ENCODE measurements at places on chromosomes 1 and 21. TPM values are rescaled to one million over a fixed set of nuclear protein-coding genes. Genes with fewer than 3 reads are reported as not detected.

ANGPTL1 gene
- 15.1 TPM for total RNA-seq

AMY1C gene
- total RNA-seq: not detected

MCOLN2 gene
- total RNA-seq: 0.13 TPM

CLCA4 gene
- 0.13 TPM for total RNA-seq

CR1L gene
- total RNA-seq: not detected

KIAA0040 gene
- 9.7 TPM for total RNA-seq

RIPPLY3 gene
- not detected for total RNA-seq

FDPS gene
- 83.1 TPM for total RNA-seq

TPR gene
- total RNA-seq: 82.6 TPM

GSTM1 gene
- total RNA-seq: 44.1 TPM

MSH4 gene
- total RNA-seq: 0.81 TPM

CR1 gene
- total RNA-seq: 4.1 TPM

NCF2 gene
- 4.5 TPM for total RNA-seq

GRCh38 chr1:36455386-36455785, 5.1 kb upstream of the OSCP1 start:
- DNase-seq: no peak

- no peak for DNase-seq
These were observed 631 bp downstream of the SHISA4 start for GRCh38 chr1:201889090-201889968.

DNA sequence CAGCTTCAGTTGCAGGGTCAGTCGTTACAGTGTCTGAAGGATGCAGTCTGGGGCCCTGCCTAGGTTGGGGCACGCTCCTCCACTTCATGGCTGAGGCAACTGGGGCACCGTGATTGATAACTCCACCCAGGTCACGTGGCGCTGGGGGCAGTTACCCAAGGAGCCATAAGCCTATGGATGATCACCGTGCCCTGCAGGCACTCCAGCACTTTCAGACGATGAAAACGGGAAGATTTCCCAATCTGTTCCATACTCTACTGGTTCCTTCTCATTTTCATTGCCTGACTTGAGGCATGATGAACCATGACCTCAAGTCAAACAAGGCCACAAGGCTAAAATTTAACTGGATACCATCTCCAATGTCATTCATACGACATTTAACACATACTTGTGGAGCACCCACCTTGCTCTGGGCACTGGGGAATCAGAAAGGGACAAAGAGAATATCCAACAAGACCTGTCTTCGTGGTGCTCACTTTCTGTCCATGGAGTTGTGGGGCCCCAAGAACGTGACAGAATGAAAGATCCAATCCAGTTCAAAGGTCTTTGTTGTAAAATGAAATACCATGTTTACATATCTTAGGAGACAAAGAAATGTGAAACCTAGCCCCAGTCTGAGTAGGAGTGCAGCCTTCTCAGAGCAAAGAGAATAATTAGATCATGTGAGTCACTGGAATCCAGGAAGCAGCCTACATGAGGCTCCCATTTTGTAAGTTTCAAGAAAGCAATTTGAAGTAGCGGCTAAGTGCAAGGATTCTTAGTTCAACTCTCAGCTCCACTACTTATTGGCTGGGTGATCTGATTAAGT, 39.4 kb upstream of the SPOCD1 start:
- no peak for DNase-seq

GRCh38 chr1:86429835-86430234, 5.9 kb downstream of the CLCA2 start:
- DNase-seq: no peak

GRCh38 chr1:65170511-65171142, 22.6 kb downstream of the AK4 start:
- no peak for DNase-seq

DNA sequence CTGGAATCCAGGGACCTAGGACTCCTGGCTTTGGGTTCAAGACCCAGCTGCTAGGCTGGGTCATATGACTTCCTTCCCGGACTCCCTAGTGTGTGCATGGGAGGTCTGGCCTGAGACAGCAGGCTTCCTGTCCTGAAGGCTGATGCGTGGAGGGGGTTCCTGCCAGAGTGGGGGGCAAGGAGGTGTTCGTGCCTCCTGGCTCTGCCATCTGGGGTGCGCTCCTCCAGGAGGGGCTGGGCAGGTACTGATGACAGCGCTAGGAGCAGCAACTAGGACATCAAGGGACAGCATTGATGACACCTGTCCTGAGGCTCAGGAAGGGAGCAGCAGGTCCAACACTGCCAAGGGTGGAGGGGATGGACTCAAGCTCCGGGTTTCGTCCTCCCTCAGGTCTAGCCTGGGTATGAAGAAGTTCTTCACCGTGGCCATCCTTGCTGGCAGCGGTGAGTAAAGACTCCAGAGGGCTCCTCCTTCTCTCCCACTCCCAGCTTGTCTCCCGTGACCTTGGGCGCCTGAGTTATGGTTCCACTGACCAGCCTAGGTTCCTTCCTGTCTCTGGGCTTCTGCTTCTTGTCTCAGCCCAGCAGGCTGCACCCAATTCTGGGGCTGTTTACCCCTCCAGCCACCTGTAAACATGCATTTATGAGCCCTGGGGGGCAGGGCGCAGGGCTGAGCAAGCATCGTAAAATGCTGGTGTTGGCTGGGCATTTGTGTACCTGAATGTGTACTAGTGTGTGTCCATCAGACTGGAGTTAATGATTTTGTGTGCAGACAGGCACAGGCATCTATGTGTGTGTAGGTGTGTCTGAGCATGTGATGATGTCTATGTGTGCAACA, 871 bp downstream of the PLA2G2F start:
- peak; percentile 5 for DNase-seq

- DNase-seq: no peak
These were observed 7.1 kb downstream of the IGSF9 start for GRCh38 chr1:159938211-159938852.

DNA sequence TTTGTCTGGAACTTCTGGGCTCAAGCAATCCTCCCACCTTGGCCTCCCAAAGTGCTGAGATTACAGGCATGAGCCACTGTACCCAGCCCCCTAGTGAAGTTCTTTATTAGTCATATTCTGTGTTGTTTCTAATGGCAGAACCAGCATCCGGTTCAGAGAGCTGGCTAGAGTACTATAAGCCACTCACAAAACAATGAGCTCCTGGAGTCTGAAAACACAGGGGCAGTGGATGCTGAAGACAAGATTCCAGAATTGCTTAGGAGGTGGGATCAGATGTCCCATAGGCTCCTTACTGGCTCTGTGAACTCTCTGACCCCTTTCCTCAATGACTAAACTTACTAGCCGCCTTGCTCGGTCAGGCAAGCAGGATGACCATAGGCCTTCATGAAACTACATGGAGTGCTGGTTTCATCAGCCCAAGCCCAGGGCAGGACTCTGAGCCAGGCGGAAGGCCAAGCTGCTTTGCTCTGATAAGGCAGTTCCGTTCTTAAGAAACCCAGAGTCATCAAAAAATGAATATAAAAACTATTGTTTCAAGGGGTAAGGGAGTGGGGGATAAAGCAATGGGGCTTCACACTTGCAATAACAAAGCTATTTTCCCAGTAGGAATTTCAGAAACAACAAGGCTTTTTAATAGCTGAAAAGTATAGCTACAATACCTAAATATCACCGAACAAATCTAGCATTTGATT, 8.1 kb downstream of the MTHFR start:
- DNase-seq: peak; percentile 83

- DNase-seq: no peak
These were observed 157.7 kb downstream of the MAST2 start for GRCh38 chr1:45960930-45961715.

DNA sequence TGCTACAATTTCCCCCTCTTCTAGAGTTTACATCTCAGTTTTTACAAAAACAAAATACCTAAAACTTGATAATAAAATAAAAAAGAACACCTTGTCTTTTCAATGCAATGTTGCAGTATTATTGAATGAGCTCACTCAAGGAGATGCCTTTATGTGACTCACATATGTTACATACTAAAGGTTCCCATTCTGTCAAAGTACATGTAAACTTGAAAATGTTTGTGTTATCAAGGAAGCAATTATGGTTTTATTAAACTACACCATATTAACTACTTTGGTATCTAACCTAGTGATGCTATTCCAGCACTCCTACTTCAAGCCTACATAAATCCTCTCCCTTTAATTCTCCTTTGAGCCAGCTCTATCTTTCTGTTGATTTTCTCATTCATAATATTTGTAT, 658.3 kb downstream of the PTPRC start:
- no peak for DNase-seq

GRCh38 chr1:67823615-67824014, 9.7 kb downstream of the GNG12 start:
- DNase-seq: no peak

- peak; percentile 81 for DNase-seq
These were observed 1.2 kb downstream of the ITPKB start for GRCh38 chr1:226737819-226738420.

- DNase-seq: peak; percentile 27
These were observed 22.2 kb downstream of the SLC26A9 start for GRCh38 chr1:205920861-205921569.

- no peak for DNase-seq
These were observed 804.1 kb downstream of the USP25 start for GRCh38 chr21:16533692-16534407.

- no peak for DNase-seq
These were observed 31.5 kb downstream of the C1orf198 start for GRCh38 chr1:230836793-230837192.

GRCh38 chr1:187654635-187655034, 825.9 kb downstream of the PLA2G4A start:
- DNase-seq: no peak

DNA sequence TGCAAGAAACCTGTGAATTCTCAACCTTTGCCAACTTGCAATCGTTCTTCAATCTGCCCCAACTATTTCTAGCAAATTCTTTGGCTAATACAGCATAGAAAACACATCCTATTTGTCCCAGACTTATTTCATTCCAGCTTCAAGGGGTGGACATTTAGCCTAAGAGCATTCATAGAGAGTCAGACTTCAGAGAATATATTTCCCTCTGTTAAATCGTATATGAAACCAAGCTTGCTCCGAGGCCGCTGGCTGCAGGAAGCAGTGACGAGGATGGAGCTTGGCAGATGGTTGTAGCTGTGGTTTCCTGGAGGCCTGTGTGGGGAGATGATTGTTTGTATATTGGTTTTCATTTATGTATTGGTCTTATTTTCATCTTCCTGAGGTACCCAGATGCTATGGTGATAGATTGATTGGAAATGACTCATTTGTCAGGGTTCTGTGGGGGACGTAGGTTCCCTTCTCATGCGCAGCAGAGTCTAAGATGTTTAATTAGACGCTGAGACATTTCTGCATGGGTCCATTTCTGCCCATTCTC, 26.1 kb downstream of the MAN1C1 start:
- DNase-seq: no peak

DNA sequence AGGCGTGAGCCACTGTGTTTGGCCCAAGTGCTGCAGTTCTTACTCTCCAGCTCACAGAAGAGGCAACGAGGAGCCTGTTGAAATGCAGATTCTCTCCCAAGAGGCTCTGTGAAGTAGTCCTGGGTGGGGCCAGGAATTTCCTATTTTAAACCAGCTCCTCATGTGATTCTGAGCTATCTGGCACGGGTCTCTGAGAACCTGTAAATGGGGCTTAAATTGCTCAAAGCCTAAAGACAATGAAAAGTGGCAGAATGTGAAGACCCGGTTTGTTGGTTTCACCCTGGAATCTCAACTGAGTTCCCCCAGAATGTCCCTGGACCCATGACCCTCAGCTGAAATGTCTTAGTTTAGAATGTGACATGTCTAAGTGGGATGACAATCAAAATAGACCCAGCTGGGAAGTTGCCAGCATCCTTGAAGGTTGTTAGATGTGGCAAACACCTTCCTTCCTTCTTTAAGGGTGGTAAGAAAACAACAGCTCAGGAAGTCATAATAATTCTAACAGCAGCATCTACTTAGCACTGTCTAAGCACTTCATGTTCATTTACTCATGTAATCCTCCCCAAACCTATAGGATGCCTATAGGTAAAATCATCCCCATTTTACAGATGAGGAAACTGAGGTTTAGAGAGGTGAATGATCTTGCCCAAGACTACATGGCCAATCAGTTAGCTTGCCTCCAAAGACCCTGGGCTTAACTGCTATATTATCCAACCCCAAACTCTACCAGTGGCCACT, 20.9 kb upstream of the ATP5PO start:
- no peak for DNase-seq

- DNase-seq: no peak
These were observed 1.6 kb downstream of the PHF13 start for GRCh38 chr1:6614929-6615785.

DNA sequence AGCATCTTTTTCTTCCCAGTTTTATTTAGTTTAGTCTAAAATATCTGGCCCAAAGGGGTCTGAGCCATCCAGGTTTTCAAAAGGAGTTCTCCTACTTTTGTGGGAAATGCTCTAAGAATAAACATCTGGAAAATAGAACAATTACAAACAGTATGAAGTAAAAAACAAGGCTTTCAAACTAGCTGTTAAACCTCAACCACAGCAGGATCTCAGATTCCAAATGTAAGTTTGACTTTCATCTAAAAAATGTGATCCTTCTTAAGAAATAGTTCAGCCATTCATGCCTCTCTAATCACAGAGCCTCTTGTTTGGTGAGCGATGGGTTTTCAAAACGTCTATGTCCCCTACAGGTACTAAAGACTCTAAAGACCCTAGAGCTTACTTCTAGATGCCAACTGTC, 413.5 kb downstream of the DUSP10 start:
- DNase-seq: no peak

GRCh38 chr1:85019994-85020393, 23.1 kb upstream of the MCOLN2 start:
- DNase-seq: no peak

DNA sequence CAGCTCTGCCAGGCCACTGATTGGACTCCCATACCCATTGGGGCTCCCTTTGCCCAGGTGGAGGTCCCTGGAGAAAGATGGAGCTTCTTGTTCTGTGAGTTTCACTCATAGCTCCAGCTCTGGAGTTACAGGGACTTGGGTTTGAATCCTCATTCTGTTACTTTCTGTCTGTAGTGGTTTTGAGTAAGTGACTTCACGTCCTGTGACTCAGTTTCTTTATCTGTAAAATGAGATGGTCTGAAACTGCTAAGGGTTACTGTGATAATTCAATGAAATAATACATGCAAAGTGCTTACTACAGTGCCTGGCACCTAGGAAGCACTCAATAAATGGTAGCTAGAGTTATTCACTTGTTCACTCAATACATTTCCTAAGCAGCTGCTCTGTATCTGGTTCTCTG, 88.5 kb upstream of the SLC2A1 start:
- DNase-seq: no peak

GRCh38 chr1:56920591-56921001, 45.2 kb downstream of the C8B start:
- no peak for DNase-seq

GRCh38 chr1:35564884-35565741, 7.5 kb downstream of the NCDN start:
- DNase-seq: peak; percentile 56

DNA sequence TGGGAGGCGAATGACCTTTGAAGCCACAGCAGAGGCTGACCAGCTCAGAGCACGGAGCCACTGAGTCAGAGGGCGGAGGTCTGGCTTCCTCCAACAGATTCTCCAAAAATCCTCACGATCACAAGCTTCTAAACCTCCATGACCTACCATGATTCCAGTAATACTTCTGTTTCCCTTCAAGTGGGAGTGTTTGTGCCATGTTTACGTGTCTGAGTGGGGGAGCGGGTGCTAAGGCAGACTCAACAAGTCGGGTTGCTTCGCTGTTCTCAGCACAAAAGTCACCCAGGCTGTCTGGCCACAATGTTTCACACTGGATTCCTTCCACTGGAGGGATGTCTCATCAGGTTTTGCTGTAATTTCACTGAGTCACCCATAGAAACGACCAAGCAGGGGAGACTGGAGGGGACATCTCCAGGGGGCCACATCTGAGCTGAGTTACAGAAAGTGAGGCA, 86.2 kb downstream of the SLC66A1 start:
- no peak for DNase-seq
